ENCODE measurements at places on chromosomes 5 and 9.

DNA sequence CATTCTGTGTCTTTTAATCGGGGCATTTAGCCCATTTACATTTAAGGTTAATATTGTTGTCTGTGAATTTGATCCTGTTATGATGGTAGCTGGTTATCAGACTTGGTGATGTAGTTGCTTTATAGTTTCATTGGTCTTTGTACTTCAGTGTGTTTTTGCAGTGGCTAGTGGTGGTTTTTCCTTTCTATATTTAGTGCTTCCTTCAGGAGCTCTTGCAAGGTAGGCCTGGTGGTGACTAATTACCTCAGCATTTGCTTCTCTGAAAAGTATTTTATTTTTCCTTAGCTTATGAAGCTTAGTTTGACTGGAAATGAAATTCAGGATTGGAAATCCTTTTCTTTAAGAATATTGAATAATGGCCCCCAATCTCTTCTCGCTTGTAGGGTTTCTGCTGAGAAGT, 156.9 kb downstream of the CNTLN start:
- no peak for DNase-seq

- no peak for DNase-seq
These were observed 400.7 kb downstream of the PSAT1 start for GRCh38 chr9:78697618-78698017.

DNA sequence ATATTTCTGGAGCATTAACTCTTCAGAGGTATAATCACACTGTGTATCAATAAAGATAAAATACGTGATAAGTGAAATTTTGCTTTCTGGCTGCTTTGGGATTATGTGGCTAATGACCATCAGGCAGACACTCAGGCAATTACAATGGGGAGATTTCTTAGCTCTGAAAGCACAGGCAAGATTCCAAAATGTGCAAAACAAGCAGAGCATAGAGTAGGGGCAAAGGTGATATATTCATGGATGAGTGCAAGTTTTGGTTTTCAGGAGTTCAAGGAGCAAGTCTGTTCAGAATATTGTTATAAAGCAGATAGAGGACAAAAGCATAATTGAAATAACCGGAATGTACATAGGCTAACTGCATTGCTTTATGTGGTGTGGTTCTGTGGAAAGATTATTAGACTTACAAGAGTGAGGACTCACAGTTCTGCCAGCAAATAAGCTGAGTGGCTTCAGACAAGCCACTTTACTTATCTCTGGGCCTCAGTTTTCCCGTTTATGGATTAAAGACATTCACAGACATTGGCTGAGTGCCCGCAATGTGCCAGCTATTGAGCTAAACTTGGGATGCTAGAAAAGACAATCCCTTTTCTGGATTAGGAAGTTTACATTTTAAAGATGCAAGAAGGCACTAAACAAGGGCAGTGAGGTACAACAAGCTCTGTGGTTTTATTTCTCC, 945.6 kb upstream of the ARRDC3 start:
- no peak for DNase-seq

DNA sequence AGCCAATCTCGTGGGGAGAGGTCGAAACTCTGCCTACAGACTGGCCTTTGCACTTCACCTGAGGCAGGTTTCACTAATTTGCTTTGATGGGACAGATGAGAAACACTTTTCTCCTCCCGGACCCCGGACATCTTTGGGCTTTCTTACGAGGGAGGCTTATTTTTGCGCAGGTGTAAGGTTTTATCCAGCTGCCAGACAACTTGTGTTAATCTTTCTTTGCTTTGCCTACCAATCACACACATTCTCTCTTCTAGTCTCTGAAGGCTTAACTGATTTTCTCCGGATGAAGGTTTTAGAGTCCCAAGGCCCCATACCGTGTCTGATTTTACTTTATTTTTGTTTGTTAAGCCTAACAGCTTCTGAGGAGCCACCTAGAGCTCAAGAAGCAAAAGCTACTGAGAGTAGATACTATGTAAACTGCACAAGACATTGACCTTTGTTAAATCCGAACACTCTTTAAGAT, 436 bp upstream of the EMB start:
- DNase-seq: no peak

GRCh38 chr5:59519338-59519737, 374.2 kb downstream of the PDE4D start:
- no peak for DNase-seq

GRCh38 chr9:79868567-79869189, 296.9 kb downstream of the TLE4 start:
- no peak for DNase-seq

DNA sequence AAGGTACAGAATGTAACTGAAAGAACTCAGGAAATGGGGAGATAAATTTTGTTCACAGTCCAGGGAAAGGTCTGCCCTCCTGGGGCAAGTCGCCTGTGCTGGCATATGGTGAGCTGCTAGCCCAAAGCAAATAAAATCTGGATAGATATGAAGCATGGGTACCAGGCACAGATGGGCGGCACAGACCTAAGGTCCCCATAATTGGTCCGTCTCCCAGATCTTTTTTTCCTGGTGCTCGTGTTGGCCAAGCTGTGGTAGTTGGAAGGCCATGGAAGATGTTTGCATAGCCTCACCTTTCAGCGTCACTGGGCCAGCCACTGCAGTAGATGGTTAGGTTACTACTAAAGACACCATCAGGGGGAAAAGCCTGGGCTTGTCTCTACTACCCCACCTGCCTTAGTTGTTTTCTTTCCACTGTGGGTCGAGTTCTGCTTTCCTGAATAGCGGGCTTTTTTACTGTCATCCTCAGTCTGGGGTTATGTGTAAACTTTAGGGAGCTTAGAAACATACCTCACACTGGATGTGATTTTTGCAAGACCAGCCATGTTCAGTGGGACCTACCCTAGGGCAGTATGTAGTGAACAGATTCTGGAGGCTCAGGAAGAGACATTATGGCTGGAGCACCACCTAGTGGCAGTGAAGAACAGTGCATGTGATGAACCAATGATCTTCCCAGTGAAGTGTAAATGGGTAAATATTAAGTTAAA, 24.2 kb upstream of the GLRX start:
- DNase-seq: peak; percentile 37

DNA sequence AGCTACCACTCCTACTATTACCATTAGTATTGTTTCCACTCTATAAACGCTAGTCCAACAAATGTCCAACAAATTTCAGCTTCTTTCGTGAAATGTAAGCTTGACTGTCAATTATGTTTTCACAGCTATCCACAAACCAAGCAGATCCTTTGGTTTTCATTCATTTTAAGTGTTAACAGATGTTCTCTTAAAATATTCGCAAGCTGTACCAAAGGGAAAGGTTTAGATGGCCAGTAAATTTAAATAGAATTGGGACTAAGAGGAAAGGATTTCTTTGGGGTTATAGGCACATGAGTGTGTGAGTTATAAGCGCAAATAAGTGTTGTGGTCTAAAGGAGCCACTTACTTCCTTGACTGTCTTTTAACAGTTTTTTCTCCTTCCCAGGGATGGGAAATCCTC, 136.8 kb upstream of the ADRA1B start:
- no peak for DNase-seq

DNA sequence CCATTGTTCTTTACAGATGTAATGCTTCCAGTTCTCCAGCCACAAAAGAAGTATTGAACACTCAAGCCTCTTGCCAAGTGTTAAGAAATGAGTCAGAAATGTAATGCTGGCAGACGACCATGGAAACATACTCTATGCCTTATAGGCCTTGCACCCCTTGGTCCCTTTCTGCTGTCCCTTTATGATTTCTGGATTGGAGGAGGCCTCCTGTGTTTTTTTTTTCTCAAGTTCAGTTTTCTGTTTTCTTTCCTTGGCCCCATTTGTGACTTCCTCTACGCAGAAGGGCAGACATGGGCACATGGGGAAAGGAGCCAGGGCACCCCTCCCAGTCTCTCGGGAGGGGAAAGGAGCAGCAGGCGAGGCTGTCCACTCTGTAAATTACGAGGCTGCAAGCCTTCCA, 53.4 kb downstream of the SNX18 start:
- DNase-seq: no peak

GRCh38 chr9:125993466-125993865, 246.3 kb downstream of the PBX3 start:
- no peak for DNase-seq

DNA sequence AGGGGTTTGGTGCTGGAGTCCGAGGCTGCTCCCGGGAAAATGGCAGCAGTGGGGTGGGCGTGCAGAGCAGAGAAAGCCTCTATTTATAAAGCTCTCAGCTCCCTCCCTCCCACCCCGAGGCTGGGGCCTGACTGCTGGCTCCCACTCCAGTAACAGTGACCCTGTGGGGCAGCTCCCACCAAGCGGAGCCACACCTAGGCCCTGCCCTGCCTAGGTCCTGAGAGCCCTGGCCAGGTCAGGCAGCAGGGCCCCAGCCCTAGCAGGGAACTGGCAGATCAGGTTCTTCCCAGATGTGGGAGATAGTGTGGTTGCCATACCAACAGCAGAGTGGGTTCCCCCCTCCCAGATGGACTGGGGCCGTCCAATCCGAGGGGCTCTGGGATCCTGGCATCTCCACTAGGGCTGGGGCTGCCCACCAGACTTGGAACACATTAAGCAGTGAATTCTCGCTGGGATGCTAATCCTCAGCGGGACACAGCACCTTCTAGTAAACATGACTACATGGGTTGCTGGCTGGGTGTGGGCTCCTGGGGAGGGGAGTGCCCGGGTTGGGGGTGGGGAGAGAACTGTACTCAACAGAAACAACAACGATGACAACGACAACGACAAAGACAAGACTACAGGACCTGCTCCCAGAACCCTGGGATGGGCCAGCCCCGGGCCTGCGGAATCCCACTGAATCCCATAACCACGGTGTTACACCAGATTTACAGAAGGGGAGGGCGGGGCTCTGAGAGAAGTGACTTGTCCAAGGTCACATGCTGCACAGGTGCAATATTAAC, 1.5 kb downstream of the SH3GLB2 start:
- no peak for DNase-seq

DNA sequence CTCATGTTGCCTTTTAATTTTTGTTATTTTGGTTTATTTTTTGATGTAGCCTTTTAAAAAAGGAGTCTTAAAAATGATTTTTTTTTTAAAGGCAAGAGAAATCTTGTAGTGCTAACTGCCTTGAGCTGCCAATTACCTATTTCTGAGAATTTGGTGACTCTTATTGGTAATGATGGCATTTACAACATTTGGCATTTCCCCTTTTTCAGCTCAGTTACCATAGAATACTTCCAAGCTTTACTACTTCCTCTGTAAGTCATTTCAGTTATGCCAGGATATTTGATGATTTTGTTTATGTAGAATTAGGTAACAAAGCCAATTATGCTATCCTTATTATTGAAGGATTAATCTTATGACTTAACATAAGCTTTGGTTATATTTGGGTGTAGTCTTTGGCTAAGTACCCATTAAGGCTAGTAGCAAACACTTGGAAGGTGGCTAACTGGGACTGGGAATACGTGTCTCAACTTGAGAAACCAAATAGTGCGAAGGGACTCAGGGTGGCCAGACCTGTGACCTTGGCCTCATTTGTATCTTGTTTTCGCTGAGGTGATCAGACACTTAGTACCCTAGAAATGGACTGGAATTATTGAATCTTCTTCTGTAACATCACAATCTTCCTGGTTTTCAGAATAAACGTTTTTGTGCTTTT, 27.7 kb downstream of the CDC37L1 start:
- DNase-seq: no peak

DNA sequence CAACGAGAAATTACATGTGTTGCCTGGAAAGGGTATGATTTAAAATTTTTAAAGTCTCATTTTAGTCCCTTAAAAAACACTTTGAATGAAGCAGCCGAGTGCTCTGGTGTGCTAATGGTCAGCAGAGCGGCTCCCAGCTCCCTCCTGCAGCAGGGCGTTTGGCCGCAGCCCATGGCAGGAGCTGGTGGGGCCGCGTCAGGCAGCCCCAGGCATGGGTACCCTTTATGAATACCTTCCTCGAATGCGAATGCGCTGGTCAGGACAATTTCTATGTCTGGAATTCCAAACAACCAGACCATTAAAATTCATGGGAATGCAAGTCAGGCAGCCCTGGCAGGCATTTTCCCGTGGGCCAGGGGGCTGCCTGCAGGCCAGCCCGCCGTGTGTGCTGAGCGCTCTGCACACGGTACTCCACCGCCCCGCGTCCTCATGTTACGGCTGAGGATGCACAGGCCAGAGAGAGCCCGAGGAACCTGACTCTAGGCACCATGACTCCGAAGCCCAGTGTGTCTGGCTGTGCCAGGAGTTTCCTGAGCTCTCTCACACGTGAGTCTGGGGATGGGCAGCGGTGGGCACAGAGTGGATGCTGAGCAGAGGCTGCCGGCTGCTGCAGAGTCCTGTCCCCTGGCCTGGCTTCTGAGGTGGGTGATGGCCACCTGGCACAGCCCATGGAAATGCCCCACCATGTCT, 123.7 kb downstream of the WNK2 start:
- DNase-seq: no peak

GRCh38 chr9:77726289-77726688, 78.2 kb upstream of the GNA14 start:
- no peak for DNase-seq

- no peak for DNase-seq
These were observed 181.8 kb downstream of the NXNL2 start for GRCh38 chr9:88716596-88717290.

All from stimulated activated CD4-positive, alpha-beta T cell treated with anti-CD3 and anti-CD28 coated beads, Interleukin-1b, Interleukin-23, amount 100 ng/mL, for 1 hour (primary cell).